ENCODE measurements at places on chromosomes 3 and 15.

GRCh38 chr3:100260081-100260684 is 609 bp upstream of the TBC1D23 start:
- no peaks in the 10 kb centered on the region for H3K27me3 ChIP-seq
- H3K36me3 ChIP-seq, result peaks cover 8% of the 10 kb centered on the region
- peak overlapping the region; percentile 92 for H3K4me3 ChIP-seq
- peak overlapping the region; percentile 99 for H3K27ac ChIP-seq
- DNase-seq, result no peak

GRCh38 chr3:32575451-32576113 is 4.9 kb upstream of the DYNC1LI1 start:
- no peaks in the 10 kb centered on the region for H3K36me3 ChIP-seq
- H3K27ac ChIP-seq, result no peak overlapping the region
- peaks cover 26% of the 10 kb centered on the region for H3K4me1 ChIP-seq

- no peaks in the 10 kb centered on the region for H3K36me3 ChIP-seq
- H3K4me3 ChIP-seq, result no peak overlapping the region
- H3K27me3 ChIP-seq, result no peaks in the 10 kb centered on the region
- no peak for DNase-seq
- H3K27ac ChIP-seq, result no peak overlapping the region
These were observed 68.8 kb upstream of the IL12A start for GRCh38 chr3:159919873-159920272.

GRCh38 chr3:6301626-6302025 is 559.3 kb upstream of the GRM7 start:
- no peaks in the 10 kb centered on the region for H3K27me3 ChIP-seq
- H3K27ac ChIP-seq, result no peak overlapping the region
- no peak overlapping the region for H3K4me3 ChIP-seq
- no peak for DNase-seq
- H3K4me1 ChIP-seq, result no peaks in the 10 kb centered on the region
- H3K36me3 ChIP-seq, result peaks cover 23% of the 10 kb centered on the region

- peak overlapping the region; percentile 44 for H3K27ac ChIP-seq
- DNase-seq, result peak; percentile 46
- peak overlapping the region; percentile 92 for H3K4me3 ChIP-seq
- H3K36me3 ChIP-seq, result no peaks in the 10 kb centered on the region
- H3K4me1 ChIP-seq, result peaks cover 14% of the 10 kb centered on the region
These were observed 3.2 kb downstream of the ZDHHC19 start for GRCh38 chr3:196207833-196208607.

Measured in naive thymus-derived CD8-positive, alpha-beta T cell (primary cell).